Tongue (tissue), 3 donors: ENCODE measurements at places on chromosomes 6 and 20. TPM values are rescaled to one million over a fixed set of nuclear protein-coding genes. Genes with fewer than 3 reads are reported as not detected.

Gene GPR31
- not detected for total RNA-seq

Gene UBE2V1
- total RNA-seq = 39.6 TPM

Gene CDS2
- total RNA-seq = 33.1 TPM

Gene FUT9
- total RNA-seq = under 0.01 TPM

Gene SLC2A10
- total RNA-seq = 31.2 TPM

Gene GSTA4
- 51.9 TPM for total RNA-seq

Gene FANCE
- total RNA-seq = 14.7 TPM

Gene FKBP1A
- total RNA-seq = 108 TPM

Gene GPR63
- 2.4 TPM for total RNA-seq

Gene MRPS18B
- 60.1 TPM for total RNA-seq

Gene WFDC12
- not detected for total RNA-seq

Gene MLIP
- 51.3 TPM for total RNA-seq

Gene MCHR2
- not detected for total RNA-seq
